ENCODE measurements at places on chromosomes 6 and 20.

- peak; percentile 34 for DNase-seq
These were observed 17.9 kb upstream of the PRDM13 start for GRCh38 chr6:99588618-99589289.

- no peak for DNase-seq
These were observed 172.6 kb upstream of the KCNG1 start for GRCh38 chr20:51195419-51195901.

DNA sequence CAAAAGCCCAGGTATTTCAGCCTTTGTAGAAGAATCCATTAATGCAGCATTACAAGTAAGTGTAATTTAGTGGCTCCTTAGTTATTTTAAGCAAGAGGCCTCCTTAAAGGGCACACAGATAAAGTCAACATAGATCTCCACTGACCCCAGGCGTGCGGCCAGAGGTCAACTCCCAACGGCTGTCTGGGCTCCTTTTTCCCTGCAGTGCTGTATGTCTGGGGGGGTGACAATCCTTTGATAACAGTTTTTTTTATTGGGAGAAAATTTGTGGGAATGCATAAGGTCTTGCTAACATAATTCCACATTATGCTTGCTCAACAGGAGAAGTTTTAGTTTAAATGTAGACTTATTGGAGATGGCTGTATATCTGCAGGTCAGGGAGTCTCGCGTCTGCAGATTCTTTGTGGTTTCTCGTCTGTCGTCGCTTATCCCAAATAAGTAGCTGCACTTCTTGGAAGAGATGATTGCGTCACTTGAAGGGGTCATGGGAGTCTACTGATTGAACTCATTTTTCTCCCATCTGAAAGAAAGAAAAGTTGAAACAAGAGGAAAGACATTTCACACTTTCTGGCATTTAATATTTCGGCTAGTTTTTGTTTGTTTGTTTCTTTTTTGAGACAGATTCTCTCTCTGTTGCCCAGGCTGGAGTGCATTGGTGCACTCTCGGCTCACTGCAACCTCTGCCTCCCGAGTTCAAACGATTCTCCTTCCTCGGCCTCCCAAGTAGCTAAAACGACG is 151.7 kb upstream of the AKAP12 start:
- DNase-seq = peak; percentile 95

GRCh38 chr6:56838016-56838555 is 116.8 kb upstream of the BEND6 start:
- DNase-seq = no peak

DNA sequence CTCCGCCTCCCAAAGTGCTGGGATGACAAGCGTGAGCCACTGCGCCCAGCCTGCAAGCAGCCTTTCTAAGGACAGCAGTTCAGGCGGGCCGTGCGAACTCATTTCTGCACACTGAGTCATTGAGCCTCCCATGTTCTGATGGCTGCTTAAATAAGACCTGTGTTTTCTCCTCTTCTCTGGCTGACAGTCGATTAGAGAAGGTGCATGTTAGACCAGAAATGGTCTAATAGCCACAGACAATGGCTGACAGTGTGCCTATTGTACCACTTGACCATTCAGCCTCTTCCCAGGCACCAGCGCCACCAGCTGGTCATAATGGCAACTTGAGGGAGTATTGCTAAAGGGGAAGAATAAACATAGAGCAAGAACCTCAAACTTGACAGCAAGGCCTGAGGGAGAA is 6.2 kb downstream of the CST11 start:
- DNase-seq = peak; percentile 64

GRCh38 chr6:91155129-91155785 is 568.4 kb upstream of the MAP3K7 start:
- no peak for DNase-seq

DNA sequence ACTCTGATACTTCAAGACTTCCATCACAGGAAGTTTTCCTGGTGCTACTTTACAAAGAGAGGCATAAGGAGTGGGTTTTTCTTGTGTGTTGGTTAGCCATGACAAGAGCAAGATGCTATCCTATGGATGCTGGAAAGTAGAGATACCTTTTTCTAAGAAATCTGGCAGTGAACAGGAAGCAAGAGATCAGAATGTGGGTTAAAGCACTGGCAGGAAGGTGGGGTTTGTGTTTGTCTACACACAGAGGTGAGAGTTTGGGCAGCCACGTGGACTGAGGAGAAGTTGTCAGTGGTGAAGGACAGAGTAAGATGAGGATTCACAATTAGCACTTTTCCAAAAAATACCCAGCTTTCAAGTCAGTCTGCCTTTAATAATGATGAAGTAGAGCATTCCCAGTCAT is 17.9 kb downstream of the SLC2A12 start:
- DNase-seq = no peak

GRCh38 chr6:91436448-91436847 is 849.6 kb upstream of the MAP3K7 start:
- DNase-seq = no peak

GRCh38 chr6:129257196-129257595 is 374.3 kb downstream of the LAMA2 start:
- DNase-seq = no peak

- no peak for DNase-seq
These were observed 5.0 kb downstream of the ANGPT4 start for GRCh38 chr20:910870-911770.

GRCh38 chr6:107730683-107731314 is 93.3 kb downstream of the SCML4 start:
- DNase-seq = no peak

- DNase-seq = no peak
These were observed 37.9 kb downstream of the PLCG1 start for GRCh38 chr20:41175201-41175651.

- no peak for DNase-seq
These were observed 367.1 kb downstream of the PREX1 start for GRCh38 chr20:48460681-48461080.

- no peak for DNase-seq
These were observed 70.6 kb downstream of the PLEKHG1 start for GRCh38 chr6:150670311-150670710.

GRCh38 chr20:41499064-41499463 is 119.1 kb downstream of the CHD6 start:
- no peak for DNase-seq

DNA sequence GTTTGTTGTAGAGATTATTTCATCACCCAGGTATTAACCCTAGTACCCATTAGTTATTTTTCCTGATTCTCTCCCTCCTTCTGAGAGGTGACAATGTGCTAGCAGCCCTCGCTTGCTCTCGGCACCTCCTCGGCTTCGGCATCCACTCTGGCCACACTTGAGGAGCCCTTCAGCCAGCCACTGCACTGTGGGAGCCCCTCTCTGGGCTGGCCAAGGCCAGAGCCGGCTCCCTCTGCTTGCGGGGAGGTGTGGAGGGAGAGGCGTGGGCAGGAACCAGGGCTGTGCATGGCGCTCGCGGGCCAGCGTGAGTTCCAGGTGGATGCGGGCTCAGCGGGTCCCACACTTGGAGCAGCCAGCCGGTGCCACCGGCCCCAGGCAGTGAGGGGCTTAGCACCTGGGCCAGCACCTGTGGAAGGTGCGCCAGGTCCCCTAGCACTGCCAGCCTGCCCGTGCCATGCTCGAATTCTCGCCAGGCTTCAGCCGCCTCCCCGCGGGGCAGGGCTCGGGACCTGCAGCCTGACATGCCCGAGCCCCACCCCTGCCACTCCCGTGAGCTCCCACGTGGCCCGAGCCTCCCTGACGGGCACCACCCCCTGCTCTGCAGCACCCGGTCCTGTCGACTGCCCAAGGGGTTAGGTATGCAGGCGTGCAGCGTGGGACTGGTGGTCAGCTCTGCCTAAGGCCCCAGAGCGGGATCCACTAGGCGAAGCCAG is 221.9 kb downstream of the WDR27 start:
- no peak for DNase-seq

- DNase-seq = peak; percentile 76
These were observed 845 bp upstream of the ANKRD60 start for GRCh38 chr20:58229198-58229798.

DNA sequence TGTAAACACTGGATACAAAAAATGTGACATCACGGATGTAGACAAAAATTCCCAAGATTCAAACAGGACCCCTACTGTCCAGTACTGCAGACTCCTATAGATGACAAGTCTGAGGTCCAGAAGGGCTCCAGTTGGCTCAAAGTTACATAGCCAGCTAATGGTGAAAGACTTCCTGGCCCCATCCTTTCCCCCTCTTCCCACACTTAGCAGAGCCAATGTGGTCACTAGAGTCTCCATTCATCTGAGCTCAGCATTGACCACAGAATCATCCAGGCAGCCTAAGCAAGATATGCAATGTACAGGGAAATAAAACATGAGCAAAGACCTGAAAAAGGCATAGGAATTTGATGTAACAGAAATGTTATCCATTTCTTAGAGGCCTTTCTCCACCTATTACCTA is 180.5 kb downstream of the ADAT2 start:
- peak; percentile 81 for DNase-seq
